Activated T-helper 2 cell treated with anti-CD3 and anti-CD28 coated beads, Interferon-gamma antibody, Interleukin-2, Interleukin-4, amounts not matched to agents 10 μg/mL and 5 μg/mL and 100 μg/mL, durations not matched to agents 14 hours and 24 hours and 36 hours (primary cell): ENCODE measurements at places on chromosomes 12 and 14. TPM values are rescaled to one million over a fixed set of nuclear protein-coding genes. Genes with fewer than 3 reads are reported as not detected.
A peak's percentile ranks its signal among the peaks of the same experiment; 100 is the strongest.

GRCh38 chr12:6950811-6951540 is at the start of gene PTPN6:
Gene PTPN6, plus strand, starts transcription at chr12:6951356. Its CDS starts 157 bp downstream, at chr12:6951513.
- H3K27ac ChIP-seq = peak within 1 kb of the TSS; percentile 97
- no peaks in the 10 kb centered on the region for H3K27me3 ChIP-seq
- peaks cover 61% of the 10 kb centered on the region for H3K36me3 ChIP-seq
- peak; percentile 53 for DNase-seq
- H3K4me1 ChIP-seq = peaks cover 68% of the 10 kb centered on the region

DNA sequence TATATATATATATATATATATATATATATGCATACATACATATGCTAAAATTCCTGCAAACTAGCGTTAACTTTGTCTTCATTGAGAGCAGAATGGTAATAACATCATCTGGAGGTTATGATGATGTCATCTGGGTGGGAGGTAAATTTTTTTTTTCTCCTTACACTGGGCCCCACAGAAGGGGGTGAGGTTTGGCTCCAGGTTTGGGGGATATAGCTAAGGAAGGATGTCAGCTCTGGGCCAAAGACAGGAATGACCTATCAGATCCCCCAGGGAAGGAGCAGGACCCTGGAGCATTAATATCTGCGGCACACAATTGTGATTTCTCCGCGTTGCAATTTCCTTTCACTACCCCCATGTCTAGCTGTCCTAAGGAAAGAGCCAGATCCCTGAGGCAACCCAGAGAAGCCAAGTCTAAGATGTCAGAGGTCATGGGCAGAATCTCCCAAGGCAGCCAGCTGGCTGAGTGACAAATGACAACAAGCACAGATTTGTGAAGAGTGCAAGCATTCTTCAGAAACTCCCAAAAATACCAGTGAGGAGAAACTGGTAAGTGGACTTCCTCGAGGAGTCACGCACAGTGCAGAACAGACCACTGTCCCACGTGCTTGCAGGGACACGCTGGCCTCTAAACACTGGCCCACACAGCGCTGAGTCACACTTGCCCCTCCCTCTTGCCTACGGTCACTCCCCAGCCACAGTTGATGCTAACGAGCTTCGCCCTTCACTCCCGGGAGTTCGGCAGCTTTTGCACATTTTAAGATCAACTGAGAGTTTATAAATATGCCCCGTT is 9.9 kb downstream of the UBC start:
- no peak overlapping the region for H3K4me3 ChIP-seq
- H3K27ac ChIP-seq = no peak overlapping the region
- DNase-seq = no peak
- peaks cover 2% of the 10 kb centered on the region for H3K27me3 ChIP-seq

Gene TMTC1
- 1.4 TPM in 2 replicates for total RNA-seq

DNA sequence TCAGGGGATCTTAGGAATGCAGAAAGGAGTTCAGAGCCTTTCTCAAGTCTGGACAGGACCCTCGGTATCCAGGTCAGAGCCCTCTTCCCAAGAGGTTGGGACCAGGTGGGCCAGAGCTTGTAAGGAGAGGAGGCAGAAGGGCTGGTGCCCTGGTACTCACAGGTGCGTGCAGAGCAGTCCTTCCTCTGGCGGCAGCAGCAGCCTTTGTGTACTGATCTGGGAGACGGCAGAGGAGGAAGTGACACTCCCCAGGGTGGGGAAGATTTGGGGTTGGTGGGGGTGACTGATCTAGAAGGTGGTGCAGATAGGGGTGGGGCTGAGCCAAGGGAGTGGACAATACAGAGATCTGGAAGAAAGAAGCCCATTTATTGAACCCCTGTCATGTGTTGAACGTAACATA is at the start of gene ITGB7:
Gene ITGB7, minus strand, starts transcription at position 210 of the 400 bp plus-strand sequence. CDS start 6,808 bp downstream, outside the sequence.
- H3K27me3 ChIP-seq = no peaks in the 10 kb centered on the region
- H3K27ac ChIP-seq = peak within 1 kb of the TSS; percentile 66
- H3K36me3 ChIP-seq = peaks cover 38% of the 10 kb centered on the region

GRCh38 chr14:26282578-26282977 is 315.3 kb downstream of the NOVA1 start:
- H3K36me3 ChIP-seq = no peaks in the 10 kb centered on the region
- H3K4me1 ChIP-seq = no peaks in the 10 kb centered on the region
- H3K27me3 ChIP-seq = no peaks in the 10 kb centered on the region
- H3K27ac ChIP-seq = no peak overlapping the region
- H3K4me3 ChIP-seq = no peak overlapping the region
- DNase-seq = no peak

GRCh38 chr12:94202245-94203180 is 54.1 kb downstream of the PLXNC1 start:
- H3K36me3 ChIP-seq = peaks cover 25% of the 10 kb centered on the region
- peak overlapping the region; percentile 6 for H3K27ac ChIP-seq
- no peak overlapping the region for H3K4me3 ChIP-seq
- H3K4me1 ChIP-seq = peaks cover 52% of the 10 kb centered on the region

GRCh38 chr12:119500209-119500608 is 93.4 kb upstream of the TMEM233 start:
- H3K27ac ChIP-seq = no peak overlapping the region
- peaks cover 7% of the 10 kb centered on the region for H3K27me3 ChIP-seq
- no peak overlapping the region for H3K4me3 ChIP-seq
- no peak for DNase-seq
- no peaks in the 10 kb centered on the region for H3K4me1 ChIP-seq
- H3K36me3 ChIP-seq = no peaks in the 10 kb centered on the region

Gene OTX2
- total RNA-seq = not detected in 2 replicates

GRCh38 chr12:85468356-85469157 is 188.5 kb downstream of the ALX1 start:
- H3K36me3 ChIP-seq = no peaks in the 10 kb centered on the region
- H3K27ac ChIP-seq = peak overlapping the region; percentile 48
- peak; percentile 22 for DNase-seq
- peaks cover 15% of the 10 kb centered on the region for H3K27me3 ChIP-seq
- H3K4me1 ChIP-seq = peaks cover 17% of the 10 kb centered on the region

DNA sequence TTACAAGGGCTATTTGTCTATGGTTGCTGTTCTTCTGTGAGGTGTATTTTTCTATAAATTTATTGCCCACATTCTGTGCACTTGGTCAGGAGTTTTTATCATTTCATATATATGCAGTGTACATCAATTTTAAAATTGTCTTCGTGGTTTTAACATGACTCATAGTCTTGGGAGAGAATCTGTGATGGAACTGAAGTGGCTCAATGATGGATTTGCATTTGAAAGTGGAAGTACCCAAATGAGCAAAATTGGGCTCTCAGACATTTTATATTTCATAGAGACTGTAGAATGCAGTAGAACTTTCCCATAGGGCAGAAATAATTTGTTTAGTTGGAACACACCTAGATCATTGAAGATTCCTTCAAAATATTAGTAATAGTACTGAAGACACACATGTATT is 1.9 kb upstream of the SCFD1 start:
- H3K36me3 ChIP-seq = peaks cover 24% of the 10 kb centered on the region
- no peaks in the 10 kb centered on the region for H3K27me3 ChIP-seq
- peaks cover 26% of the 10 kb centered on the region for H3K4me1 ChIP-seq

DNA sequence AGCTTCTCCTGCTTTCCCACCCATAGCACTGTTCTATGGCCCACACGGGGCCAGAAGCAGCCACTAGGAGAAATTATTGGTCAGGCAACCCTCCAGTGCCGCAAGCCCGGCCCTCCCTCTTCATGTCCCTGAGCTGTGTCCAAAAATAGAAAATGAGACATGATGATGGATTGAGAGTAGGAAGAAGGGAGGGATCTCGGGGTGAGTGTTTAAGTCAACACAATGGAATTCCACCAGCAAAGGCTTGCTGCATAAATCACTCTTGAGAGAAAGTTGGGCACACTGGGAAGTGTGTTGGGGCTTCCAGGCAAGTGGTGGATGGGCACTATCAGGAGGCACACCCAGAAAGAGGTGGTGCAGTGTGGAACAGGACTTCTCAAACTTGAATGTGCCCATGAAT is 94.2 kb downstream of the LLPH start:
- H3K4me3 ChIP-seq = no peak overlapping the region
- H3K27ac ChIP-seq = no peak overlapping the region
- no peak for DNase-seq
- H3K4me1 ChIP-seq = no peaks in the 10 kb centered on the region
- H3K36me3 ChIP-seq = no peaks in the 10 kb centered on the region
- H3K27me3 ChIP-seq = peaks cover 16% of the 10 kb centered on the region

DNA sequence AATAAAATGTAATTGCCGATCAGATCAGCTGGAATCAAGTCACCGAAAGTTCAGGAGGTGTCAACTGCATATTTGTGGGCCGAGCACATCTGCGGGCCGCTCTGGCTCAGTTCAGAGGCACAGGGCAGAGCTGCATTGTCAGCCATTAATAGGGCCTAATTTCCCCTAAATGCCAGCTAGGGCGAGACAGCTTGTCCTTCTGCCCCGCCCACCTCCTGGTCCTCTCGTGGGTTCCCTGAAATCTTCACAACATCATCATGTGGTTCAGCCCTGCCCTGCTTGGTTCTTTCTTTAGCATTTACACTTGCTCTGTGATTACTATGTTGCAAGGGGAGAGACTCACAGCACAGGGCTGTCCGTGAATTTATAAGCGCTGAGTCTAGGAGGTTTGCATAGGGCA is 148.9 kb downstream of the CHST11 start:
- H3K4me3 ChIP-seq = no peak overlapping the region
- H3K27ac ChIP-seq = peak overlapping the region; percentile 49
- H3K36me3 ChIP-seq = peaks cover 51% of the 10 kb centered on the region
- no peaks in the 10 kb centered on the region for H3K27me3 ChIP-seq

Gene GPR84
- total RNA-seq = 1.8 and 2.3 TPM in 2 replicates

GRCh38 chr12:46258129-46258528 is 10.7 kb downstream of the SLC38A1 start:
- DNase-seq = no peak
- H3K4me3 ChIP-seq = no peak overlapping the region
- H3K27ac ChIP-seq = no peak overlapping the region
- H3K27me3 ChIP-seq = no peaks in the 10 kb centered on the region

DNA sequence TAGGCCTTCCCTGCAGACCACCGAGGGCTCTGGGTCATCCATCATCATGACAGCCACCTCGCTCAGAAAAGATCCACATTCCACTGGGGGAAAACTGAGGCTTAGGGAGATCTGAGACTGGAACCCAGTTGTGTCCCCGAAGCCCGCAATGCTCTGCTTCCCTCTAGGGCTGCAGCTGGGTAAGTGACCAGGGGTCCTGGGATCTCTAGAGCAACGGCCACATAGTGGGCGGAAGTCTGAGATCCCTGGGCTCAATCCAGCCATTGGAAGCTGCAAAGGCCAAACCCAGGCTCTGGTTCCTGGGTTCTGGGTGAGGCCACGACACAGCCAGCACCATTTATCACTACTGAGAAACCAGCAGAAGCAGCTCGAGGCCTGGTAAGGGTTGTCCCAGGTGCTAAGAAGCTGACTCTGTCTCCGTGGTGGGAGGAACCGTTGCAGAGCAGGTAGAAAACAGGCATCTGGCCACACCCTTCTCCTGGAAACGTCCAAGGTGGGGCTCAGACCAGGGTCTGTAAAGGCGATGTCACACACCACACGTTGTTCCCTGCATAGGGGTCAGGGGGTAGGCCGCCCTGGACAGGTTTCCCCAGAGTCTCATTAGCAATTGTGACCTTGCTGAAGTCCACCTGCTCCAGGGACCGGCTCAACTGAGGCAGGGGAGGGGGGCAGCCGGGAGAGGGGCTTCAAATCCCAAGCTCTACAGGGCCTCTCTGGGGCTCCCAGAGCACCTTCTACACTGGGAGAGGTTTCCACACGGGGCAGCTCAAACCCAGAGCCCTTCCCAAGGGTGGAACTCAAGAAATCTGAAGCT is 38.6 kb downstream of the BCL11B start:
- no peaks in the 10 kb centered on the region for H3K27me3 ChIP-seq
- no peak for DNase-seq
- peaks cover 86% of the 10 kb centered on the region for H3K4me1 ChIP-seq

DNA sequence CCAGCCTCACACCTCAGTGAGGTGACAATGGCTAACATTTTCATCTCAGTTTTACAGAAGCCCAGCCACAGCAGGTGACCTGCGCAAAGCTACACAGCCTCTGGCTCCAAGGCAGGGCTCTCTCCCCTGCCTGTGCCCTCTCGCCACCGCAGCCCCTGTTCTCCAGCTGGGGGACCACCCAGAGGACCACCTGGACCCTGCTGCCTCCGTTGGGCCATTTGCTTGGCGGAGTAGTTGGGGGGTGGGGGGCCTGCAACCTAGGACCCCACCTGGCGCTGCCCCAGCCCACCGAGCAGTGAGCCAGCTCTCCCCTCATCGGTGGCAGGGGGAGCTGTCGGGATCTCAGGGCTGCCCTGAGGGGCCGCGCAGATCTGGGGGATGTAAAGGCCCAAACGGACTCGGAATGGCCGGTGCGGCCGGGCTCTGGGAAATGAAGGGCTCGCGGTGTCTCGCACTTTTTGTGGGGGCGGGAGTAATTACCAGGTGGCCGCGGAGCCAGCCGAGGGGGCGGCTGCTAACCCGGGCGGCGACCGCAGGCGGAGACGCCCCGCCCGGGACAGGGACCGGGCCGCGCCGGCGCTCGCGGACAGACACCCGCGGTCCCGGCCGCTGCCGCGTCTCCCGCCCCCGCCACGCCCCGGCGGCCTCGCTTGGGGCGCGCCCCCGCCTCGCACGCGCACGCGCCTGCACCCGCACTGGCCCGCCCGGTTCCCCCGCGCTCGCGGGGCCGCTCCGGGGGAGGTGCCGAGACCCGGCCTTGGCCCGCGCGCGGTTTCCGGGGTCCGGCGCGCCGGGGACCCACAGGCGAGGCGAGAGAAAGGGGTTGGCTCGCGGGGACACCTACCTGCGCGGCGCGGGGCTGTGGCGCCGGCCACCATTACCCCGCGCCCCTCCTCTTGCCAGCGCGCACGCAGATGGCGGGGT is 8.6 kb upstream of the GPR68 start:
- DNase-seq = peak; percentile 46
- peak overlapping the region; percentile 51 for H3K27ac ChIP-seq
- H3K27me3 ChIP-seq = no peaks in the 10 kb centered on the region
- peaks cover 34% of the 10 kb centered on the region for H3K36me3 ChIP-seq
- H3K4me1 ChIP-seq = peaks cover 68% of the 10 kb centered on the region

Gene PPP1R36
- total RNA-seq = not detected in 2 replicates

Gene LRRC43
- total RNA-seq = 1.0 and 1.6 TPM in 2 replicates

DNA sequence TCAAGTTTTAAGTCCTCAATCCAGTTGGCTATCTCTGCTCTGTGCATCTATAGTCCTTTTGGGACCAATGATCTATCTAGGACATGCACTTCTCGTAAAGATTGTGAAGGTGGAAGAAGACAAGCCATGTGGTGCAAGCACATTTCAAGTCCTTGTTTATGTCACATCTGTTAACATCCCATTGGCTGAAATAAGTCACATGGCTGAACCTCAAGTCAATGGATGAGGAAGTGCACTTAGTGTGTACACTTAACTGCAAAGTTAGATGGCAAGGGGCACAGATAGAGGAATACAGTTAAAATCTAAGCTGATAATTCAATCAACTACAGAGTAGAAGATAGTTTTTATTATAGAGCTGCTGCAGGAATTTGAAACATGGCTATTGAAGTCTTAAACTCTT is 362.8 kb upstream of the TBX3 start:
- no peak for DNase-seq
- no peaks in the 10 kb centered on the region for H3K27me3 ChIP-seq
- no peaks in the 10 kb centered on the region for H3K36me3 ChIP-seq
- no peaks in the 10 kb centered on the region for H3K4me1 ChIP-seq

- H3K27ac ChIP-seq = peak overlapping the region; percentile 1
- peaks cover 72% of the 10 kb centered on the region for H3K27me3 ChIP-seq
- peaks cover 51% of the 10 kb centered on the region for H3K4me1 ChIP-seq
- DNase-seq = no peak
Measured at GRCh38 chr14:20631023-20631879, 10.2 kb downstream of the OR6S1 start.
